Urinary bladder (tissue), 4 donors: ENCODE measurements at places on chromosomes 11 and 22. TPM values are rescaled to one million over a fixed set of nuclear protein-coding genes. Genes with fewer than 3 reads are reported as not detected.

- DNase-seq, result no peak
Measured at GRCh38 chr11:25943031-25943430, 388.9 kb upstream of the ANO3 start.

SLC22A9 gene
- not detected for total RNA-seq

OR52I2 gene
- not detected for total RNA-seq

- no peak for DNase-seq
Measured at GRCh38 chr22:50548921-50549790, 3.5 kb downstream of the KLHDC7B start.

- DNase-seq, result no peak
Measured at GRCh38 chr11:132559331-132560036, 972.8 kb downstream of the OPCML start.

ZBED5 gene
- total RNA-seq, result 73.8 TPM

DNA sequence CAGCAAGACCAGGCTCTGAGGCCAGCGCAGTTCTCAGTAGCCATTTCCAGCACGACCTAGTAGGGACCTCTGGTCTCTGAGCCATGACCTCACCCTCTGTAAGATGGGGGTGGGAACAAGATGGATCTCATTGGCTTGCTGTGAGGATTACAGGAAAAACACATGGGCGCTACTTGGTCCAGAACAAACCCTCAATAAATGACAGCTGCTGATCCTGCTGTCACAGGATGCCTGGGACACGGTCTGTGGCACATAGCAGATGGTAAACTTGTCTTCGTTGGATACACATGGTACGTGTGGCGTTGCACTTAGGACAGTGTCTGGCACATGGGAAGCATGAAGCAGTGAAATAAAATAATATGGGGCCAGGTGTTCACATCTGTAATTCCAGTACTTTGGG, 4.5 kb upstream of the KCTD17 start:
- no peak for DNase-seq

GRCh38 chr22:40107244-40107643, 70.5 kb upstream of the TNRC6B start:
- DNase-seq, result no peak

OOSP4B gene
- total RNA-seq, result not detected

CARD16 gene
- total RNA-seq, result 16.2 TPM

DNA sequence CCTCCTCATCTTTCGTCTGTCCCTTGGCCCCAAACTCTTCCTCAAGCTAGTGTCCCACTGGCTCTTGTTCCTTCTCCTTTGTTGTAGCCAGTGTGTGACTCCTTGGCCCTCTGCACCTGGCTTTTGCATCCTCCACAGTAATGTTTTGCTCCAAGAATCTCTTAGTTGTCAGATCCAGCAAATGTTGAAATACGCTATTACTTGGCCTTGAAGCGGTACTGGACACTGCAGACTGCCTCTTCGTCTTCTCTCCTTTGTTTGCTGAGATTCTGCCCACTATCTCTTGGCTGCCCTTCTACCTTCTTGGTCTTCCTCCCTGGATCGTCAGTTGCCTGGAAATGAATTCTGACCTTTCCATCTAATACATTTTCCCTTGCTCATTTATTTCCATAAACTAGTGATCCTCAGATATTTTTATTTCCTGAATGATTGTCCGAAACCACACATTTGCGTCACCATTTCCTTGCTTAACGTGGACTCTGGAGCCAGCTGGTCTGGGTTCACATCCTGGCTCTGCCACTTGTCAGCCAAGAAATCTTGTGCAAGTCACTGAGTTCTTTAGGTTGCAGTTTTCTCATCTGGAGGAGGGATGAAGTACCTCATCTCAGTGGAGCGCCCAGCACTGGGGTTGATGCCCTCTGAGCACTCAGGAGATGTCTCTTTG, 113.6 kb downstream of the LDLRAD3 start:
- DNase-seq, result no peak

- DNase-seq, result no peak
Measured at GRCh38 chr11:124892750-124893454, 4.8 kb downstream of the ROBO4 start.

- DNase-seq, result no peak
Measured at GRCh38 chr11:30045921-30046577, 29.2 kb upstream of the KCNA4 start.

TRIM29 gene
- total RNA-seq, result 32.3 TPM

DNA sequence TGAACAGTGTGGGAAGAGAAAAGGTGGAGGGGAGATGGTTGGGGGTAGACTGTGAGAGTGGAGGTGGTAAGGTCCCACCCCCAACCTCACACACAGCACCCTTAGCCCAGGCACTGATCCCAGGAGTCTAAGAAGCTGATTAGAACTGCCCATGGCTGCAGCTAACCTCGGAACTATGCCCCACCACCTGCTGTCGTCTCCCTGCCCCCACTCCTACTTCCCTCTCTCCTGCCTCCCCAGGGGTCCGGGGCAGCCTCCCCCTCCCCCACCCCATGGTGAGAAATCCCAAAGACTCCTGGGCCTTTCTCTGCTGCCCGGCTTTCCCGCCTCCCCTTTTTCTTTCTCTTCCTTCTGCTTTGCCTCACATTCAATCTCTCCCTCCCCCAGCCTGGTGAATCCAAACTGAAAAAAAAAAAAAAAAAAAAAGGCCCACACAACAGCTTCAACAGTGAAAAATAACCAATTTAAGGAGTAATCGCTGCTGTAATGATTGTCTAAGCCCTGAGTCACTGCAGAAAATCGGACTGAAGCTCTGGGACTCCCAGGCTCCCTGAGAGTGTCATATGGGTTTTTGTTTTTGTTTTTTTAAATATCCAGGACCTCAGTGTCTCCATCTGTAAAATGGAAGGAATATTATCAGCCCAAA, 9.6 kb upstream of the TP53I11 start:
- DNase-seq, result no peak

GRCh38 chr22:47686594-47687345, 924.3 kb downstream of the TBC1D22A start:
- DNase-seq, result no peak

DNA sequence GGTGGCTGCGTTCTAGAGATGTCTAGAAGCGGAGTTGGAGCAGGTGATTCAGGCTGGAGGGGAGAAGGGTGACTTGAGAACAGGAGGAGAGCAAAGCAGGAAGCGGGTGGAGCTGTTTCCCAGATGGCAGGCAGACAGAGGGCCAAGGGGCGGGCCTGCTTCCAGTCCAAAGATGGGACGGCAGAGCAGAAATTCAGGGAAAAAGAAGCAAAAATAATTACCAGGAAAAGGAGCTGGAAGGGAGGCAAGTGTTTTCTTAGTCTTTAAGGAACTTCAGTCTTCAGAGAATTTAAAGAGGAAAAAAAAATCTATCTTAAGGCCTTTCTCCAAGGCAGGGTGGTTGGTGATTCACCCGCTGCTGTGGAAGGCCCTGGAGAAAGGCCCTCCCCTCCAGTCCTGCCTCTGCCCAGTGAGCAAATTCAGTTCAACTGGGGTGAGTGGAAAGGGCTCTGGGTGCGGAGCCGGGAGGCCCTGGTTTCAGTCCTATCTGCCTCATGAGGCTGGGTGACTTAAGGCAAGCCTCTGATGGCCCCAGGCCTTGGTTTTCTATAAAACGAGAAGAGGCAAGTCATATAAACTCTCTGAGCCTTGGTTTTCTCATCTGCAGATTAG, 4.5 kb upstream of the CREB3L1 start:
- DNase-seq, result no peak

GGT5 gene
- total RNA-seq, result 3.4 TPM

GRCh38 chr11:78228467-78228866, 39.7 kb downstream of the USP35 start:
- DNase-seq, result peak; percentile 26

GRCh38 chr11:69904974-69905535, 85.8 kb upstream of the FGF3 start:
- DNase-seq, result no peak

DNA sequence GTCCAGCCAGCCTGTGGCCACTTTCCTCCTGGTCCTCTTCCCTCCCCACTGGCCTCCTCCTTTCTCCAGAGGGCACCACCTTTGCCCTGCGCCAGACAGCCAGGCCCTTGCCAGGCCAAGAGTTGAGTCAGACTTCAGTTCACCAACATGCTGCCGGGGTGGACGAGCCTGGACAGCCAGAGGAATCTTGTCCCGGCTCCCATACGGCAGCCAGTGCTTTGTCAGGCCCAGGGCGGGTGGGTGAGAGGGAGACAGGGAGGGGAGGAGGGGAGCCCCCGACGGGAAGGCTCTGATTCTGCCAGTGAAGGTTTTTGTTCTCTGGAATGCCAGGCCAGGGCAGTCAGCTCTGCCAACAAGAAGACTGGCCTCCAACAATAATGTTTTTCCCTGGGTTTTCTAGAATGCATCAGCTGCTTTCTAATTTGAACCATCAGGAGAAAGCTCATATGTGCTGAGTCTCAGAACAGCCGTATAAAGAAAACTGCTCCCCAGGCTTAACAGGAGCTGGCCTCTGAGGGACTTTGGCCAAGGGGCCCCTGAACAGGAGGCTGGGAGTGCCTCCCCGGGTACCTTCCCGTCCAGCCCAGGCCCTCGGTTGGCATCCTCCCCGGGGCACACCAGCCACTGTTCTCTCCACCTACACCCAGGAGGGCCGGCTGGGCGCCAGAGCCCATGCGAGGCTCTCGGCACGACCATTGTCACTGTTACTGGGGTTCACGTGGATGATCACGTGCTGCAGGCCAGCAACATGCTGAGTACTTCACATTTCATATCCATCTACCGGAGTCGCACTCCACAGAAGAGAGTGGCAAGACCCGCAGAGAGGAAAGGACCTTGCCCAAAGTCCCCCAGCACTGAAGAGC, 28.6 kb downstream of the LIF start:
- no peak for DNase-seq

- DNase-seq, result no peak
Measured at GRCh38 chr22:43501878-43502277, 90.1 kb downstream of the MPPED1 start.

GRCh38 chr11:61472868-61473267, 35.7 kb upstream of the LRRC10B start:
- DNase-seq, result no peak

- DNase-seq, result no peak
Measured at GRCh38 chr22:29720811-29721323, 1.1 kb downstream of the CABP7 start.

- no peak for DNase-seq
Measured at GRCh38 chr11:86192519-86193257, 51.9 kb upstream of the EED start.

DNA sequence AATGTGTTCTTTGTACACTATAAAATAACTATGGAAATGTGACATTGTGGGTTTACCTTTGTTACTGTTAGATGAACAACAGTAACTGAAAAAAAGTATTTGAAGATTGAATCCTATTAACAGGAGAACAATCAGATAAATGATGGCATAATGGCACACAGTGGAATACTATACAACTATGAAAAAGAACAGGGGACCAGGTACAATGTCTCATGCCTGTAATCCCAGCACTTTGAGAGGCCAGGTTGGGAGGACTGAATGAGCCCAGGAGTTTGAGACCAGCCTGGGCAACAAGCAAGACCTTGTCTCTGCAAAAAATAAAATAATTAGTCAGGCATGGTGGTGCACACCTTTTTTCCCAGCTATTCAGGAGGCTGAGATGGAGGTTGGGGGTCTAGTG, 14.4 kb upstream of the OSBP start:
- no peak for DNase-seq

GRCh38 chr22:39825661-39826102, 67.9 kb downstream of the ENTHD1 start:
- no peak for DNase-seq

- no peak for DNase-seq
Measured at GRCh38 chr11:46247659-46248058, 29.8 kb upstream of the CREB3L1 start.

GRCh38 chr11:78248903-78249302, 60.2 kb downstream of the USP35 start:
- DNase-seq, result no peak

- no peak for DNase-seq
Measured at GRCh38 chr22:44165286-44165874, 15.3 kb upstream of the PARVG start.

- DNase-seq, result peak; percentile 39
Measured at GRCh38 chr11:113345978-113346377, 31.6 kb downstream of the TTC12 start.

DNA sequence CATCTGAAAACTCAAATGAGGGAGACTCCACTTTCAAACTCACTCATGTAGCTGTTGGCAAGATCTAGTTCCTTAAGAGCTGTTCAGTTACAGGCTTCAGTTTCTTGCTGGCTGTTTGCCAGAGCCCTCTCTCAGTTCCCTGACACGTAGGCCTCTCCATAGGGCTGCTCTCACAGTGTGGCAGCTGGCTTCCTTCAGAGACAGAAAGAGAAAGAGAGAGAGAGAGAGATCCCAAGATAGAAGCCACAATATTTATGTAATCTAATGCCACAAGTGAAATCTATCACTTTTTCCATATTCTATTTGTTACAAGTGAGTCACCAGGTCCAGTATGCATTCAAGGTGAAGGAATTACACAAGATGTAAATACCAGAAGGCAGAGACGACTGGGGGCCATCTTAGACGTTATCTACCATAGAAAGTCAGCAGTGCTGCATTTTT, 168.8 kb downstream of the RCN1 start:
- peak; percentile 40 for DNase-seq

GRCh38 chr11:120613264-120614226, 102.0 kb downstream of the GRIK4 start:
- DNase-seq, result no peak

SUSD2 gene
- 0.26 TPM for total RNA-seq

DNA sequence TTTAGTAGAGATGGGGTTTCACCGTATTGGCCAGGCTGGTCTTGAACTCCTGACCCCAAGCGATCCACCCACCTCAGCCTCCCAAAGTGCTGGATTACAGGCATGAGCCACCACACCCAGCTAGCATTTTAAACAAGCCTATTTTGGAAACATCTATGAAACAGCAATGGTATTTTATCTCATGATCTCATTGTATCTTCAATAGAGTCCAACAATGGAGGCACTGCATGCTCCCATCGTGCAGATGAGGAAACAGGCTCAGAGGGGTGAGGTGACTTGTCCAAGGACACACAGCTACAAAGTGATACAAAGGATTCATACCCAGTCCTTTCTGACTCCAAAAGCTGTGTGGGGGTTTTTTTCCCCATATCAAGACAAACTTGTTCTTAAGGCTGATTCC, 39.0 kb upstream of the RTL6 start:
- no peak for DNase-seq

GUCD1 gene
- total RNA-seq, result 61.3 TPM

GRCh38 chr11:44923806-44924205, 26.9 kb downstream of the TP53I11 start:
- DNase-seq, result no peak

FOLR1 gene
- total RNA-seq, result 1.1 TPM

- no peak for DNase-seq
Measured at GRCh38 chr22:38684895-38685294, 3.1 kb downstream of the TOMM22 start.

GSTT2 gene
- total RNA-seq, result not detected

NECTIN1 gene
- total RNA-seq, result 18.1 TPM

HEPN1 gene
- not detected for total RNA-seq

CYB5R3 gene
- total RNA-seq, result 33.8 TPM
